ENCODE measurements at places on chromosomes 16 and 17.
A peak's percentile ranks its signal among the peaks of the same experiment; 100 is the strongest.

- no peak for DNase-seq
Observed at GRCh38 chr17:7590743-7591142, 849 bp upstream of the SOX15 start.

DNA sequence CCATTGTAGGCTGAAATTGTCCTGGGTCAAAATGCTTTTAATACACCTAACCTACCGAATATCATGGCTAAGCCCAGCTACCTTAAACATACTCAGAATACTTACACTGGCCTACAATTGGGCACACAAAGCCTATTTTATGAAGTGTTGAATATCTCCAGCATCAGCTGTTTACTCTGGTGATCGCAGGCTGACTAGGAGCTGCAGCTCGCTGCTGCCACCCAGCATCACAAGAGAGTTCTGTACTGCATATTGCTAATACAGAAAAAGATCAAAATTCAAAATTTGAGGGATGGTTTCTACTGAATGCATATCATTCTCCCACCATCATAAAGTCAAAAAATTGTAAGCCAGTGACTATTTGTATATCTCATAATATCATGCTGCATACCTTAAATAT lies 55.3 kb downstream of the ULK2 start:
- no peak for DNase-seq

- no peak for DNase-seq
Observed at GRCh38 chr17:63316100-63316499, 130.0 kb downstream of the CYB561 start.

DNA sequence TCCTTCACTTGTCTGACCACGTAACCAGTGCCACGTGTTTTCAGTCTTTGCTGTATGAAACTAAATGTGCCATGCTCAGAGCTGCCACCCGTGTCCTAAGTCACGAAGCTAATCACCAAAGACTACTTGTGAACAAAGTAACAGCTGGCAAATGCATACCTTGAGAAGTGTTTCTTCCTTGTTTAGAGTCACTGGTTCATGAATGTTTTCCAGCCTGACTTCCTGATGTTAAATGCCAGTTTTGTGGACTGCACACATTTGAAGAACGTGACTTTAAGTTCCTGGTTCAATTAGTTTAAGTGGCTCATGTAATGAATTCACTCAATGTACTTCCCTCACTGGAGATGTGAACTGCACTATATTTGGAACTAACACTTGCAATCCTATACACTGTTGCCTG lies 19.9 kb upstream of the KPNB1 start:
- no peak for DNase-seq

GRCh38 chr17:38733282-38733981 lies 3.3 kb downstream of the CISD3 start:
- no peak for DNase-seq

DNA sequence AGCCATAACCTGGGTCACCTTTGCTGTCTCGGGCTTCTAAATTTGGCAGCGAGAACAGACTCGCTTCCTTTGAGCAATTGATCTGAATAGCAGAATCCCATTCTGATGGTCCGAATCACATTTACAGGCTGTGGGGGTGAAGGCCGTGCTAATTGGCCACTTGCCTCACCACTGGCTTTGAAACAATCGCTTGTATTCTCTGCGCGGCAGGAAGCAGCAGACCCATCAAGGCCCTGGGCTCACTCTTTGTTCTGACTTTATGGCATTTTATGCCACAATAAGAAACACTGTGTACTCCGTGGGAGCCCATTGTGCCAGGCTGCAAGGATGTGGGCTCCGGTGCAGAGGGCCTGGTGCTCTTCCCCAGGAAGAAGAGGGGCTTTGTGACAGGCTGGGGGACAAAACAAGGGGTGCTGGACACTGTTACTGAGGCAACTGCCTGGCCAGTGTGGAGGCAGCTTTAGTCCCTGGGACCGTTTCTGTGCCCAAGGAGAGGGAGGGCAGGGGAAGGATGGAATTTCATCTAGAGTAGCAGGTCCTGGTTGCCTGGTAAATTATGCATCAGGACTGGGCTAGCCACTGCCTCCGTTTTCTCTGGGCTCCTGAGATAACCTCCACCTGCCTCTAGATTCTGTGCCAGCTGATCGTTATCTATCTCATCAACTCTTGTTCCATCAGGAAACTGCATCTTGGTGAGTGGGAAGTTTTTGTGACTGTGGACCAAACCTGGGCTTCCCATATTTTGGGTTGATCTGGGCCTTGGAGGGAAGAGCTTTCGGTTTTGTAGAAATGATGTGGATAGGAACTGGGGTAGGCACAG lies 78.5 kb downstream of the MRC2 start:
- DNase-seq, result no peak

GRCh38 chr16:22318690-22319358 lies 21.6 kb downstream of the POLR3E start:
- no peak for DNase-seq

GRCh38 chr17:80924807-80925610 lies 66.6 kb upstream of the CHMP6 start:
- no peak for DNase-seq

GRCh38 chr17:72053036-72053435 lies 67.8 kb upstream of the SOX9 start:
- DNase-seq, result no peak

- DNase-seq, result no peak
Observed at GRCh38 chr17:83186226-83186625, 106.8 kb downstream of the METRNL start.

- DNase-seq, result peak; percentile 44
Observed at GRCh38 chr16:30491744-30492308, 19.3 kb downstream of the ITGAL start.

GRCh38 chr17:13642188-13642587 lies 40.5 kb upstream of the HS3ST3A1 start:
- no peak for DNase-seq

DNA sequence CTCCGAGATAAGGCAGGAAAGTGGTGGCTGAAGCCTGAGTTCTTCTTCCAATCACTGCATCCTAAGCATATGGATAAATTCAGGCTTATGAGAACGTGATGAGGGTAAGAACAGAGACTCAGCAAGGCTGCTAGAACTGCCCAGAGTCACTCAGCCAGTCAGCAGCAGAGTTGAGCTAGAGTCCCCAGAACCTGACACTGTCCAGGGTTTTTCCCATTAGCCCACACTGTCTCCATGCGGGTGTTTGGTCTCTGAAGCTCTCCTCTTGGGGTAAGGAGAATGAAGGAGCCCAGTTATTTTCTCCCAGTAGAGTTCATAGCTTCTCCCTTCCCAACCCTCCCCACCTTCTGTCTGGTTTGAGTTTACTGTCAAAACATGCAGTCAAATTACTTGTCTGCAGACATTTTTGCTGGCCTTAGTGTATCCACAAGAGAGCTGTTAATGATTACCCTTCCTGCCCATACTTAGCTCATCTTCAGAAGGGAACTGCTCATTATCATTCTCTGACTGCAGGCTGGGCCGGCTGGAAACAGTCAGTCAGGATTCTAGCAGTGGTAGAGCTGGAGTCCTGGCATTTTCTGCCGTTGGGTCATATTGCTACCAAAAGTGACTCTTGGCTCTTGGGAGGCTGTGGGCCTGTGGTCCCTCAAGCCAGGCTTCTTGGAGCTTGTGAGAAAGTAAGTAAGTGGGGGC lies 460.0 kb downstream of the HS3ST3B1 start:
- no peak for DNase-seq

GRCh38 chr17:42698736-42699414 lies 16.5 kb downstream of the CNTNAP1 start:
- DNase-seq, result peak; percentile 59

GRCh38 chr16:78549366-78549765 lies 449.9 kb downstream of the WWOX start:
- no peak for DNase-seq

- no peak for DNase-seq
Observed at GRCh38 chr16:89122322-89122851, 28.7 kb downstream of the ACSF3 start.

DNA sequence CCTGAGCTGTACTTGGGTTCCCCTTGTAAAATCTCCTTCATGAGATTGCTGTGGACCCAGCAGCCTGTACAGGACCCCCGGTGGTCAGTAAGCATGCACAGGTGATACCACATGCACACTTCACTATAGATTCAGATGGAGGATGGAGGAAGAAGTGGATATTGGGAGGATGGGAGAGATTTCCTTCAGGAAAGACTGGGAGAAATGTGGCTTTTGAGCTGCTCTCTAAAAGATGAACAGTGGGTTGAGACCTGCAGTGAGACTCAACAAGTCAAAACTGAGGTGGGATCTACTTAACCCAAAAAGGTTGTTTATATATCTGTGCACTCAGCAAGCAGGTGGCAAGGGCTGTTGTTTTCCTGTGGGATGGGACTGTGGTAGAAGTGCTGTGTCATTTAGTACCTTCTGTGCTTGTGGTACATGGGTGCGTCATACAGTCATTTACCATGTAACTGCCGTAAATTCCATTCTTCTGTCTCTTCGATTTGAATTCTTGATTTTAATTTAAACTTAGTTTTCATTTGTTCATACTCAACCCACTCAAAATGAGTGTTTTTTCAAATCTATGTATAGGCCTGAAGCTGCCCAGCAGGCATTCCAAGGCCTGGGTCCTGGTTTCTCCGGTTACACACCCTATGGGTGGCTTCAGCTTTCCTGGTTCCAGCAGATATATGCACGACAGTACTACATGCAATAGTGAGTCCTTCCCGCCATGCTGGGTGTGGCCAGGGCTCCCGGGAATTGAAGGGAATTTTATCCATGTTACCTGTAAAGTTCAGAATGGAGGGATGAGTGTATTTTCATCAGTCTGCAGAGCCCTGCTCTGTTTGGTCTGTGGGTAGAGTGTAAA lies 6.9 kb downstream of the HERPUD1 start:
- no peak for DNase-seq

DNA sequence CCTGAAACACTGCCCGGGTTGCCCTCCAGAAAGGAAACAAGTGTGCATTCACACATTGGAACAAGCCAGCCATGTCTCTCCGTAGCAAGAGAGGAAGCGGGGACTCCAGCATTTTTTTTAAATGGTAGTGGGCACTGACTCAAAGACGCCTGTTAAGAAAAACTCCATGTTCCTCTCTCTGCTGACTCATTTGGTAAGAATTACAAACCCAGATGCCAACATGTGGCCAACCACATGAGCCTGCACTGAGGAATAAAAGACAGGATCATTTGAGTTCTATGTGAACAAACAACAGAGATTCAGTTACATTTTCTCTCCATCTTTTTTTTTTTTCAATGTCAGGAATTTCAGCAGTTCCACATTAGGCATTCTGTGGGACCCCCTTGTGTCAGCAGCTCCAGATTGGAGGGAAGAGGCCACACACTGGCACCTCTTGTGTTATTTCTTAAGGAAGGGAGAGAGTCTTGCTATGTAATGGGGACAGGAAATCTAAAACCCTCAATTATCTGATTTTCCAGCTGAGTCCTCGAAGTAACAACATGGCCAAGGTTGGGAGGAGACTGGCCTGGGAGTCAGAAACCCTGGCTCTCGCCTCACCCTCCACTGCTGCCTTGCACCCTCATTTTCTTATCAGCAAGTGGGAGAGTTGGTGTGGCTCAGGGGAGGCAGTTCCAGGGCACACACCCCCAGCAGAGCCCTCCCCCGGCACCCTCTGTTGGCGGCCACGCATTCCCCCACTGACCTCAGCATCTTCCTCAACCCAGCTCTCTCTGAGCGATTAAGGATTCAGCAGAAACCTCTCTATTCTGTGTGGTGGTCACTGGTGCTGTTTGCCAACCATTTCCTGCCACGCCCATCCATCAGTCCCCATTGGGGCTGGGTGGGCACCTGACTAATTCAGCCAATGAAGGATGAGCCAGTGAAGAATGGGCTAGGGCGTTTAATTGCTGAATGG lies 173.0 kb downstream of the FOXL1 start:
- no peak for DNase-seq

DNA sequence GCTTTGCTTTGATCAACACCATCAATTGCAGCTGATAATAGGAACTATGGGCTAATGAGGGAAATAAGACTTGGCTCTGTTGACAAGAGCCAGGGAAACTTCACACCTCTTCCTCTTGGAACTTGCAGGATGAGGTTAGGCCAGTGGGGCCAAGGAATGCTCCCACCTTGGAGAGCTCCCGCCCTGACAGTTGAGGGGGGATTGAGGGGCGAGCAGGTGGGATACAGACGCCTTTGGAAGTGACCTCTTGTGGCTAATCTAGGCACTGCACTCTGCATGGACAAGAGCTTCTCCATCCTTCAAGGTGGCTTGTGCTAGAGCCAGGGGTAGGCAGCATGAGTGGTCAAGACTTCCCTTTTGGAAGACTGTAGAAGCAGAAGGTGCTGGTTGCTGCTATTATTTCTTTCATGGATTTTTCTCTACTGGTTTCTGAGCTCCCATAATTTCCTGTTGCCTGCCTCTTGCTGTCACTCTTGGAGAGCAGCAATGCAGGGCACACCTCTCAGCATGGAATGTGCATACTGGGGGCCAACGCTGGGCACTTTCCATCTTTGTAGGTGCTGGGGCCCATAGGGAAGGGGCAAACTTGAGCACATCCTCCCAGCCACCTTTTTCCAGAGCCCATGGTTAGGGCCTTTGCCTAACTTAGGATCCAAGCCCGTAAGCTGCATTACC lies 2.3 kb upstream of the PHF12 start:
- DNase-seq, result no peak

GRCh38 chr17:13490427-13490826 lies 111.3 kb downstream of the HS3ST3A1 start:
- DNase-seq, result no peak

DNA sequence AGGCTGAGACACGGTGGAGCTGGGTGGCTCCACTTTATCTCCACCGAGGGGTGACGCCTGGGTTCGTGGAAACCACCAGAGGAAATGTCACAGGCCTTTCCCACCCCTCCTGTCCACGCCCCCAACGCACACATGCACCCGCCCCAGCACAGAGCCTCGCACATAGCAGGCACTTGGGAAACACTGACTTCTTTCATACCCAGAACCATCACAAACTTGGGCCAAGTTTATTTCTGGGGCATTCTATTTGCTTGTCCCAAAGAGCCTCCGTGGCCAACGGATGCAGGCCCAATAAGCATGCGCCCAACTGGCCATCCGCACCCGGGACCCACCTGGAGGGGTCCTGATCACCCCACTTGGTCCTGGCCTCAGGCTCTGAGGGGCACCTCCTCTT lies 3.3 kb downstream of the BCAR1 start:
- no peak for DNase-seq
